Kidney capillary endothelial cell (primary cell): ENCODE measurements at places on chromosomes 2 and 18.

- no peak for DNase-seq
Measured at GRCh38 chr18:67222887-67223286, 293.6 kb downstream of the DSEL start.

DNA sequence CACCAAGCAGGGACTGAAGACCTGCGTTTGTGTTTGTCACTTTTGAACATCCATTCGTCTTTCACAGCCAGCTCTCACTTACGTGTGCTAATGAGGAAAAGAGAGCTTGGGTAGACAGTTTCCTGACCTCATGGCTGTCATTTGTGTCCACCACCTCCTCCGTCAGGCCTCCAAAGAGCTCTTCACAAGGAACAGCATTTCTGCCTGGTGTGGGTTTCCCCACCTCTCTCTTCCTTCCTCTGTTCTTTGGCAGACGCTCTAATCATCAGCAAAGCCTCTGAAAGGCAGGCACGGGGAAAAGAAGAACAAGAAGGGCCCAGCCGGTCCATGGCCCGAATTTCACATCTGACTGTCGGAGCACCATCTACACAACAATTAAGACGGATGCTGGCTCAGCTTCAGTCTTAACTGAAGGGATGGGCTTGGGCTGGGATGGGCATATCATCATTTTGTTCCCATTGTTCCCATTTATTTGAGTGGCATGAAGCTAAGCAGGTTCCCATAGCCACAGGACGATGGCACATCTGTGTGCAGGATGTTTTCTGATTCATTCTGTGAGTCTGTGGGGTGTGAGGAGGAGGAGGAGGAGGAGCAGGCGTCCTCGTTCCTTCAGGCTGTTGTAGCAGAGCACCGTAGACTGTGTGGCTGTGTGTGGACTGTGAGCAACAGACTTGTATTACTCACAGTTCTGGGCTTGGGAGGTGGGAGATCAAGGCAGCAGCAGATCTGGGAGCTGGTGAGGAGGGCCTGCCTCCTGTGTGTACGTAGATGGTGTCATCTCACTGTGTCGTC is 66.4 kb downstream of the TSHZ1 start:
- DNase-seq = peak; percentile 88

- no peak for DNase-seq
Measured at GRCh38 chr2:168583710-168584521, 127.8 kb downstream of the CERS6 start.

GRCh38 chr2:152335726-152336118 is 748 bp downstream of the FMNL2 start:
- no peak for DNase-seq

- no peak for DNase-seq
Measured at GRCh38 chr2:44285174-44285573, 9.9 kb downstream of the SLC3A1 start.

DNA sequence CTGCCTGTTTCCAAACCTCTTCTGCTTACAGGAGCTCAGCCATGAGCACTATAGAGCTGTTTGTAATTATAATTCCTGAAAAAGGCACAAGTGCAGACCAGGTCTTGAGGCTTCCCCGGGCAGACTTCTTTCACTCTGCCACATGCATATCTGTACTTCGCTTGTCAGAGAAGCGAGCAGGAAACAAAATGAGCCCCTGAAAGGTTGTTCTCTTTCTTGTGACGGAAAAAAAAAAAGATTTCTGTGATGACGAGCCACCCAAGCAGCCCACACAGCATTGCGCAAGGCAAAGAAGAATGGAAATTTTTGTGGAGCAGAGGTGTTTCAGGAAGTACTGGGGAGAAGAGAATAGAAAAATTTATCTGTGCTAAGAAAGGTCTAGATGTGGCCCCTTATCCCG is 54.0 kb upstream of the LINC00305 start:
- DNase-seq = no peak

DNA sequence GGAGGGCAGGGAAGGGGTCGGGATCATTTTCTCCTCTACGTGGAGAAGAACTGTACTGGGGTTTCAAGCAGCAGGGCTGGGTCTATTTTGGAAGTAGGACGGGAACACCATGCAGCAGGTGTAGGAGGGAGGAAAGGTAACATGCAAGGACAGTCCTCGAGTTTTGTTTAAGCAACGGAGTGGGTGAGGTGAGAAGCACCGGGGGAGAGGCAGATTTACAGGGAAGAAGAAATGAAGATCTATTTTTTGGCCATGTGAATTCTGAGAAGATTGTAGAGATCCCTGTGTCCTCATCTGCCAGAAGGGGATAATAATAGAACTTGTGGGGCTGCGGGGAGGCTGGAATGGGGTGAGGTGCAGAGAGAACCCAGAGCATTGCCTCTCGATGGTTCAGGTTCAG is 85.6 kb downstream of the INPP5D start:
- DNase-seq = no peak
